ENCODE measurements at places on chromosomes 6 and 20.

- no peak for DNase-seq
Observed at GRCh38 chr20:24696396-24696795, 227.0 kb downstream of the SYNDIG1 start.

GRCh38 chr20:5835321-5835821, 85.2 kb downstream of the SHLD1 start:
- DNase-seq, result peak; percentile 47

GRCh38 chr6:13384506-13384905, 56.2 kb upstream of the TBC1D7 start:
- no peak for DNase-seq

- DNase-seq, result no peak
Observed at GRCh38 chr6:110746680-110747079, 68.6 kb downstream of the CDK19 start.

- no peak for DNase-seq
Observed at GRCh38 chr6:48183178-48183577, 72.2 kb upstream of the PTCHD4 start.

- DNase-seq, result no peak
Observed at GRCh38 chr20:58308680-58309527, 611 bp upstream of the RAB22A start.

DNA sequence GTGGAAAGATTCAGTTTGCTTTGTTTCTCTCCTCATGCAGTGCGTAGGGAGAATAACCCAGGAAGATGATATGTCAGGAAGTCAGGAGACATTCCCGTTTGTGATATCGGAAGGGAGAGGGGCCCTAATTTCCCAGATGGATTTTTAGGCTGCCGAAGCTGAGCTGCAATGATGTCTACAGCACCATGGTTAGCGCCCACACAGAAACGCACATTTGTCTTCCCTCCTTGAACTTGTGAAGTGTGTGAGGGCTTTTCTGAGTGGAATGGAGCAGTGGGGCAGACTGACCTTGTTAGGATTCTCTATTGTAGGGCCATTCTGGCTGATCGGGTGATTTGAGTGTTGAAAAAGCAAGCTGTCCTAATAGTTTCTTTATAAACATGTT, 191.3 kb upstream of the ARG1 start:
- no peak for DNase-seq

DNA sequence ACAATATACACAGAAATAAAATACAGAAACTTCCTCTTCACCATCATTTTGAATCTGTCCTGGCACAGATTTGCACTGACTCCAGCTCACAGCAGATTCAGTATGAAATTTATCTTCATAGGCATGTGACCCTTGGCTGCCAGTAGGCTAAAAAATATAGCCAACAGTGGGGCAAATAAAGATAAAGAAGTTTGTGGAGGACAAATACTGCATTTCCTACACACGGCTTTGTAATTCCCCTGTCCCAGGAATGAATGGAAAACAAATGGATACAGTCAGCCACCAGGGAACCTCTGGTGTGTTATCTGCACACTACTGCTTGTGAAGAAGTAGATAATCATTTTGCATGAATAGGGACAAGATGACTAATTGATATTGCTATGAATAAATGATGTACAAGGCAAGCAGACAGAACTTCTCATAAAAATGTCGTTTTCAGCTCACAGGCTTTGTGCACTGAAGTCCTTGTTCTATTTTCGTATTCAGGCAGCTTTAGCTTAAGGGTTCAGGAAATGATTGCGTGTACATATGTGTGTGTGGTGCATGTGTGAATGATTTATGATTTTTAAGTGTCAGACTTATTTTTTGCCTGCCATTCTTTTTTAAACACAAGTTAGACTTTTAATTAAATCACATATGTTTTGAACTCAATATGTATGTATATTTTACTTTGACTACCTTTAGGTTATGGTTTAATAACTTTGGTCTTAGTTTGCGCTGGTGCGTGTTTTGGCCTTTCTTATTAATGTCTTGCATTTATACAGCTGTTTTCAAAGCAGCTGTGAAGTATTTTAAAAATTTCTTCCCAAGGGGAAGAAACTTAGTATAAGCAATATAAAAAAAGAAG, 543.8 kb upstream of the JAG1 start:
- DNase-seq, result peak; percentile 88

GRCh38 chr6:164097551-164098398, 683.3 kb downstream of the QKI start:
- peak; percentile 21 for DNase-seq

DNA sequence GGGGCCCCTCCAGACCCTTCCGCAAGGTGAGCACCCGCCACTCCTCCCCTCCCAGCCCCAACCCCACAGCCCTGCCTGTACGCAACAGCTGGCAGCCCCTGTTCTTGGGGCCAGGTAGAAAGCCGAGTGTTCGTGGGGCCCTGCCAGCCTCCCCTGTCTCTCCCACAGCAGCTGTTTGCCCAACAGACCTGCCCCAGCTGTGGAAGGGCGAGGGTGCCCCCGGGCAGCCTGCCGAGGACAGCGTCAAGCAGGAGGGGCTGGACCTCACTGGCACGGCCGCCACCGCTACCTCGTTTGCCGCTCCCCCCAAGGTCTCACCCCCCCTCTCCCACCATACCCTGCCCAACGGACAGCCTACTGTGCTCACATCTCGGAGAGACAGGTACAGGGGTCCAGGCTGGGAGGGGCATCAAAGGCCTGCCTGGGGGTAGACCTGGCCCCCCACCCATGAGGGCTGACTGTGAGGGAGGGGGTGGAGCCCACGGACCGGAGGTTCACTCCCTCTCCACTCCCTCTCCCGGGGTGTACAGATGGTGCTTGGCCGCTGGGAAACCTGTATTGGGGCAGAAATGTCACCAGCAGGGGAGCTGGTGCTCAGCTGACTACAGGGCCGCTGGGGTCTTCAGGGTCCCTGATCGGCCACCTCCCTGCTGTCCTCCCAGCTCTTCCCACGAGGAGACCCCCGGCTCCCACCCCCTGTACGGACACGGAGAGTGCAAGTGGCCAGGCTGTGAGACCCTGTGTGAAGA, 41.1 kb downstream of the FOXP4 start:
- no peak for DNase-seq

DNA sequence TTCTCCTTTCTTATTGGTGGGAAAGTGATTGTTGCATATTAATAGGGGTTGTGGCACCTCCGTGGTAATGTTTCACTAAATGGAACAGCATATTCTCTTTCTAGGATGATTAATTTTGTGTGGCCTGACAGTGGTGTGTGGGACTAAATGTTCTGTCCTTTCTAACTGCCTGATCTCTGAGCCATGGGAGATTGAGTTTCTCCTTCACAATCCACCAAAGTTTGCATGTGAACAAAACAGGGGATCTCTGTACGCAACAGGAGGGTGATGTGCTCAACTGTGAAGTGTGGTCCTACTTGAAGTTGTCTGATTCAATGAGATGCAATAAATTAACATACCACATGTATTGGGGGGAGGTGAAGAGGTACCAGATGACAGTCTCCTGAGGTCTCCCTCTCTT, 19.3 kb downstream of the BCAS1 start:
- no peak for DNase-seq

GRCh38 chr6:134621858-134622257, 303.9 kb upstream of the SGK1 start:
- DNase-seq, result no peak

GRCh38 chr6:10084111-10084986, 330.5 kb downstream of the TFAP2A start:
- peak; percentile 64 for DNase-seq

DNA sequence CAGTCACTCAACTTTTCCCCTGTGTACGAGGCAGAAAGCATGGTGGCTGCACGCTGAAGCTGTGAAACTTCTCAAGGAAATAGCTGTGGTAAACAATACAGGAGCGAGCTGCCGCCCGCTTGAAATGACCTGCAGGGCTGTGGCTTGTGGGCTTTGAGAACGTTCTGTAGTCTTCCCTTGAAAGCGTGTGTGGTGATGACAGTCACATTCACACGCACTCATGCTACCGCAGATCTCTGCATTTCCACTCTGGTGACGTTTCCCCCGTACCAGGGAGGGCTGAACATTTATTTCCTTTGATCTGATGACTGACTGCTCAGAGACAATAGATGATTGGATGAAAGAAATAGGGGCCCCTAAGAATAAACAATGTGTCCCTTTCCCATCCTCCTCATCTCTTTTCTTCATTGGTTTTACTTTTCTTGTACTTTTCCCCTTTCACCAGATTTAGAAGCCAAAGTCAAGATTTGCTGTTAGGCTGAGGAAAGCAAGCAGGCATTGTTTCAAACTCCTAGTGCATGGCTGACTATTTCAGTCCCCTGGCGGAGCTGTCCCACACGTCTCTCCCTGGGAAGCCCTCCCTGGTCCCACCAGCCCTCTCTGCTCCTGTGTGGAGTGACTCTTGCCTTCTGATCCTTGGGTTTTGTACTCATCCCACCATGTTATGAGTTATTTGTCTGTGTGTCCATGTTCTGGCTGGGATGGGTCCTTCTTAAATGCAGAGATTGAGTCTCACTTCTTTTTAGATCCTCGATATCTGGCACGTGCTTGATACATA, 3.9 kb downstream of the SYTL3 start:
- DNase-seq, result peak; percentile 78

DNA sequence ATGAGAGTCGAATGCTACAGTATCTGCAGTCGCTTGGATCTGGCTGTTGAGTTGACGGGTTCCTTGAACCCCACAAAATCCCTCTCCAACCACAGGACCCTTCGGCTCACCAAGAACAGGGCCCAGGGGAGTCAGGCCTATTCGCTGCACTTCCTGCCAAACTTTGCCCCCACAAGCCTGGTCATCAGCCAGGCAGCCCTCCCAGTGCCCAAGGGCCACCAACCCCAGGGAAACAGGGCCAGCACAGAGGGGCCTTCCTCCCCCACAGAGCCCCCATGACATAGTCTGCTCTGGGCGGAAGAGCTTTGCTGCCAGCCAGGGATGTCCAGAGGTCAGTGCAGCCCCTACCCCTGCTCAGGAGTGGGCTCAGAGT, 34.5 kb upstream of the MRGBP start:
- no peak for DNase-seq

GRCh38 chr6:106569428-106569827, 59.9 kb downstream of the RTN4IP1 start:
- no peak for DNase-seq

DNA sequence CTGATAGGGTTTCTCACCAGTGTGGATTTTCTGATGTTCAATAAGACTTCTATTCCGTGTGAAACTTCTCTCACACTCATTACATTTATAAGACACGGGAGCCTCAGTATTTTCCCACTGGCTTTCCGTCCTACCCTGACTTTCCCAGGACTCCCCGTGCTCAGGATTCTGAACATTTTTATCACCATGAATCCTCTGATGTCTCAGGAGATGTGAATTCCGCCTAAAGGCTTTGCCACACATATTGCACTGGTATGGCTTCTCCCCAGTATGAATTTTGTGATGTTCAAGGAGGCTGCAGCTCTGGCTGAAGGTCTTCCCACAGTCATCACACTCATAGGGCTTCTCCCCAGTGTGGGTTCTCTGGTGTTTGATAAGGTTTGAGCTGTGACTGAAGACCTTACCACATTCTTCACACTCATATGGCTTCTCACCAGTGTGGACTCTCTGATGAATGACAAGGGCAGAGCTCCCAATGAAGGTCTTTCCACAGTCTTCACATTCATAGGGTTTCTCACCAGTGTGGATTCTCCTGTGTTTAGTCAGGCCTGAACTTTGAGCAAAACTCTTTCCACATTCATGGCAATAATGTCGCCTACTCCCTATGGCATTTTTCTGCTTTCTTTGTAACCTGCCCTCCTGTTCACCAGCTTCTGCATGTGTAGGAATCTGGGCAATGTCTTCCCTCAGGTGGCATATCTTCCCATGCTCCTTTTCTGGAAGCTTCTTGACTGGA, 6.7 kb downstream of the ZKSCAN4 start:
- no peak for DNase-seq
